ENCODE measurements at places on chromosomes 6 and 20.
A peak's percentile ranks its signal among the peaks of the same experiment; 100 is the strongest.

DNA sequence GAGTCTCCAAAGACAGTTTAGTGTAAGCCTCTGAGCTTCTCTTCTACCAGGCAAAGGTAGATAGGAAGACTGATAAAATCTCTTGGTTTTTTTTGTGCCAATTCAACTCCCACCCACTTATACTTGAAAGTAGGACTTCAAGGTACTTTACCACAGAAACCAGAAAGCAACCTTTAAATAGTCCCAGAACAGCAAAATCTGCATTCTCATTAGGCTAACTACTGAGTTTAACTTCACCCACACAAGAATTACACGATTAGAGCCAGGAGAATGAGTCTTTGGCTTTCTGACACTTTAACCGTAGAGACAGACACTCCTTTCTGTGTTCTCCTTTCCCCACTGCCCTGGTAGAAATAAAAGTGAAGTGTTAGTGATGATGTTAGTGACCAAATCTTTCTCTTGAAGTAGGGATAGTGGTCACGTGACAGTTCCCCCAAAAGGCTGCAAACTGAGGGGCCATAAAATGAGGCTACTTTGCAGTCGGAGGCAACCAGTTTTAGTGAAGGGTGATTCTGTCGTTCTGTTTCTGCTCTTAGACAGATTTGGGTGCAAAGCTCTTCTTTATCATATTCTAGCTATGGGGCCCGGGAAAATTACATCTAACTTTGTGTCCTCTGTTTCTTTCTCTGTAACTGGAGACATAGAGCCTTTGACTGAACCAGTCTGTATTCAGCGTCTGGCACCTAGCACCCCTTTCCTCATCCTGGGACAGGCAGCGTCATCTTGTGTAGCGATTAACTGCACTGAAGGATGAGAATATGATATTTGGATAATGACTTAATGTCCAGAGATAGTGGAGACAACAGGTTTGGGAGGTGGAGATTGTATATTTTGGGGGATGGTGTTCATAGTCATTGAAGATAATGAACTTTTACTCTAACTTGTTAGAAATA is 206.4 kb upstream of the CITED2 start:
- no peak for DNase-seq

DNA sequence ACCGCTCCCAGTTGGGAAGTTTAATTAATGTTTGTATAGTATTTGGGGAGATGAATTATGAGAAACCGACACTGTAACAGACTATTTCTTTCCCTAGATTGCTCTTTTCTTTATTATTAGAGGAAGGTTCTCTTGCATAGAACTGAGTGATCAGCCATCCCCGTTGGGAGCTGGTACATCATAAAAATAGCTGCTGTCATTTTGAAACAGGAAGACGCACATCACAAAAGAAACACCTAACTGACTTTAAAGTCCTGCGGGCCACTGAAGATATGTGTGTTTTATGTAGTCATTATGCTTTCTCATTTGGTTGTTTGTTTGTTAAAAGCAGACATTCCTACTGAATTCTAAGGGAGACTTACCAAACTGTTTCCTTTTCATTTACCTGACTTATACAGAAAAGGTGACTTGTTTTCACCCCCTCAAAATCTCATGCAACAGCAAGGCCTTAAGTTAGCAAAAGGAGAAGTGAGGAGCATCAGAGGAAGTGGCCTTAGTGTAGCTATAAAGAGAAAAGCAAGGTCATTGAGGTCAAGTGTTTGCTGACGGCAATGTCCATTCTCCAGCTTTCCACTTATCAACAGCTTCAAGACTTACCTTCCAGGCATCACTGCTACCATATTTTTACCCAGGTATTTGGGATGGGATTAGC is 91.0 kb downstream of the PKHD1 start:
- DNase-seq = no peak

DNA sequence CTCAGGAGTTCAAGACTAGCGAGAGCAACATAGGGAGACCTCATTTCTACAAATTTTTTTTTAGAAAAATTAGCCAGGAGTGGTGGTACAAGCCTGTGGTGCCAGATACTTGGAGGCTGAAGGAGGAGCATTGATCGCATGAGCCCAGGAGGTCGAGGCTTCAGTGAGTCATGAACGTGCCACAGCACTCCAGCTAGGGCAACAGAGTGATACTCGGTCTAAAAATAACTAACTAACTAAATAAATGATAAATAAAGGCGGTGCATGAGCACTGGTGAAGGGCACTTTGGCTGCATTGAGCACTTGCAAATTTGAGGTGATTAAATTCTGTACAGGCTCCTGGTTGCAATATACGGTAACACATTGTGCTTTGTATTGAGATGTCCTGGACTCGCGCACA is 13.5 kb downstream of the HLA-A start:
- no peak for DNase-seq

DNA sequence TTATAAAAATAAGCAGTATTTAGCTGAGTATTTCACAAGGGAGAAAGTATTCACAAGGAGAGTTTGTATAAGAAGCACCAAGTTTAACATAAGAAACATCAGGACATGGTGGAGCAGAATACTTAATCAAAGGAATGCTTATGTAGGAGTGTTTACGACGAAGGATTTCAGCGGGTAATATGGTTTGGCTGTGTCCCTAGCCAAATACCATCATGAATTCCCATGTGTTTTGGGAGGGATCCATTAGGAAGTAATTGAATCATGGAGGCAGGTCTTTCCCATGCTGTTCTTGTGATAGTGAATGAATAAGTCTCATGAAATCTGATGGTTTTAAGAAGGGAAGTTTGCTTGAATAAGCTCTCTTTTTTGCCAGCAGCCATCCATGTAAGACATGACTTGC is 1099.1 kb upstream of the ADGRB3 start:
- no peak for DNase-seq

DNA sequence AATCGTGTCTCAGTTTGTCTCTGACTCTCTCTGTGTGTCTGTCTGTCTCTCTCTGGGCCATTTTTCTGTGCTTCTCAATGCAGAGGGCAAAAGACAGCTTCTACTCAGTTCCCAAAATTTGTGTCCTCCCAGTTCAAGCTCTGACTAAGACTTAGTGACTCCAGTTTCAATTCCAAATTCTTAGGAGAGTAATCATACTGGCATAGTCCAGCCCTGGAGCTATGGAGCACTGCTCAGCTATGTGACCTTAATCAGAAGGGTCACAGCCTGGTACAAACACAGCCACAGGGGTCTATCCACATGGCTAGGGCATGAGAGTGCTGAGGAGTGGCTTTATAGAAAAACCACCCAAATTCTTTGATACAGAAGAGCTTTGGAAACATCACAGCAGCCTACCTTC is 91.9 kb downstream of the FOXF2 start:
- DNase-seq = no peak

GRCh38 chr6:146892613-146893401 is 294.0 kb downstream of the ADGB start:
- peak; percentile 58 for DNase-seq

DNA sequence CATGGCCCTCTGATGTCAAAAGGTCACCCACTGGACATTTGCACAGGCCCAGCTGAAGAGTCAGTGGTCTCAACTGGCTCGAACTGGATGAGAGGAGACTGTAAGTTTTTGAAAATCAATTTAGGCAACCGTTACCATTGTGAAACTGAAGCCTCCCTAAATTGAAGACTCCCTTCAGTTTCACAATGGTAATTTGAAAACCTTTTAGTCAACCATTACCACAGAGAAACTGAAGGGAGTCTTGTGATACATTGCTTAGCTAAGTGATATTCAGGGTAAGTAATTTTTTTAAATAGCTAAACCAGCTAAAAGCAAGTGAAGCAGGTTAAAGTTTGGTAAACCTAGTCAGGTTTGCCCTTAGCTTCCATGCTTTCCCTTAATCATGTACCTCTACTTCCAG is 197.3 kb upstream of the NT5E start:
- no peak for DNase-seq

DNA sequence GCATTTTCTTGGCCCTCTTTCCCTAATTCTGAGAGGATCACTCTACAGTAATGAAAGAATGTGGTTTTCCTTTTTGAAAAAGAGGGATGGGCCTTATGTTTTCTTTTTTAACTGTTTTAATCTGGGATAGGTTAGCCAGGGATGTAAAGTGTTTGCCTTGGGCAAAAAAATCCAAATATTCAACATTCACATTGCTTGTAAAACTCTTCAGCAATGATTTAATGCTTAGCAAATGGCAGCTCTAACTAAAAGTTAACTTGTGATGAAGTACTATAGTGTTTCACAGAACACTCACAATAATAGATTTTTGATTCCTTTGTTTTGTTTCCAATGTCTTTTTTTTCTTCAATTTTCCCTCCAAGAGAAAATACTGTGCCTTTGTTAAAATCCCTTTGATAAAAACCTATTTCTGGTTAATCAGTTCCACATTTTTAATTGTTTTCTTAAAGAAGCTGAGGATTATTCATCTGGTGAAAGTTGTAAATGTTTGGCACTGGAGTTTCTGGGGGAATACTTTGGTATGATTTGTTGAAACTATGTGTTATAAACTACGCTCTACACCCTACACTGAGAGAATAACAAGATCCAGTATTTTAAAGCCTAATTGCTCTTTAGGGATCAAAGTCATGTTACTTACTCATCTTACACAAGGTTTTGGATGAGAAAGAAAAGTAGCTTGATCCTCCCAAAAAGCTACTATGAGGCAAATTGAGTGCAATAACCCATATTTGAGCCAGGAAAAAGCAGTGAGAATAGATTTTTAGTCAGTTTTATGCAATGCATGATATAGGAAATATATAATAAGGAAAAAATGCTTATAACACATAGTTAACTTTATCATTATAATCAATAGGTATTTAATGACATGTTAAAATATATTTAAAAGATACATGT is 335.8 kb downstream of the EPHA7 start:
- no peak for DNase-seq

- no peak for DNase-seq
Measured at GRCh38 chr6:161029195-161029809, 37.7 kb downstream of the MAP3K4 start.

GRCh38 chr6:37699138-37699766 is 1.6 kb upstream of the MDGA1 start:
- no peak for DNase-seq

DNA sequence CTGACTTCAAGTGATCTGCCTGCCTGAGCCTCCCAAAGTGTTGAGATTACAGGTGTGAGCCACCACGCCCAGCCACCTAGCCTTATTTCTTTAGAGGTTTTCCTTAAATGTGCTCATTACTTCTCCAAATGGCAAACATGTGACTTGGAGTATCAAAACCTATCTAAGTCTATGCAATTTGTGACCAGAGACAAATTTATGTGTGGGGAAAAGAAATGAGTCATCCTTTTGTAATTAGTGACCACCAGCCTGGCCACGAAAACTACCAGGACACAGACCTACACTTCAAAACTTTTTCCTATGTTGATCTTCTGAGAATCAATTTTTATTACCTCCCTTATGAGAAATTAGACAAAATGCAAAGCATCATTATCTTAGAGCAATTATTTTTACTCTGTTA is 64.6 kb upstream of the OGFRL1 start:
- DNase-seq = no peak

DNA sequence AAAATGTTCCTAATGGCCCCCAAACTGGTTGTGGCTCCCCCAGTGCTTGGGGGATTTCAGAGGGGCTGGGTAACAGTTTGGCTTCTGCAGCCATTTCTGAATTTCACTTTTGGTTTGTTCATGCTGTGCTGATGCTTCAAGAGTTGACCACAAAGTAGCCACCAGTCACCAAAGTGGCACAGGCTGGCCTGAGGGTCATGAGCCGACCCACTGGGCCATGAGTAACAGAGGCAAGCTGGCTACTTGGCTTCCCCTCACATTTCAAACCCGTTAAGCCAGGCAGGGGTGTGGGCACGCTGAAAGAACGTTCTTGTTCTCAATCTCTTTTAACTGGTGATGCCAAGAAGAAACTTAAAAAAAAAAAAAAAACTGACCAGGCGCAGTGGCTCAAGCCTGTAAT is 15.1 kb upstream of the NXT1 start:
- DNase-seq = no peak

DNA sequence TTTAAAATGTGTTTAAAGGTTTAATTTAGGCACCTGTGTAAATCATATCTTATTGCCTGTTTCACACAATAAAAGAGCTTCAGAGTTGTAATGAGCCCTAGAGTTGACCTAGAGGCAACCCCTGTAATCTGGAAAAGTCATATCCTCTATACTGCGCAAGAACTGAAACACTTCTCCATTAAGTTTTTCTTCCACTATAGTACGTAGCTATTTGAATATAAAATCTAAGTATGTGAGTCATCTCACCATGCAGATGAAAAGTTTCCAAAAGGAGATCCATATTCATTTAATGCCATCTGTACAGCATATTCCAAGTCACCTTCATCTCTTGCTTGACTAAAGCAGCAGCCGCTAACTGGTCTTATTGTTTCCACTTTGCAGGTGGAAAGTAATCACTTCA is 26.0 kb upstream of the TAAR1 start:
- DNase-seq = no peak

DNA sequence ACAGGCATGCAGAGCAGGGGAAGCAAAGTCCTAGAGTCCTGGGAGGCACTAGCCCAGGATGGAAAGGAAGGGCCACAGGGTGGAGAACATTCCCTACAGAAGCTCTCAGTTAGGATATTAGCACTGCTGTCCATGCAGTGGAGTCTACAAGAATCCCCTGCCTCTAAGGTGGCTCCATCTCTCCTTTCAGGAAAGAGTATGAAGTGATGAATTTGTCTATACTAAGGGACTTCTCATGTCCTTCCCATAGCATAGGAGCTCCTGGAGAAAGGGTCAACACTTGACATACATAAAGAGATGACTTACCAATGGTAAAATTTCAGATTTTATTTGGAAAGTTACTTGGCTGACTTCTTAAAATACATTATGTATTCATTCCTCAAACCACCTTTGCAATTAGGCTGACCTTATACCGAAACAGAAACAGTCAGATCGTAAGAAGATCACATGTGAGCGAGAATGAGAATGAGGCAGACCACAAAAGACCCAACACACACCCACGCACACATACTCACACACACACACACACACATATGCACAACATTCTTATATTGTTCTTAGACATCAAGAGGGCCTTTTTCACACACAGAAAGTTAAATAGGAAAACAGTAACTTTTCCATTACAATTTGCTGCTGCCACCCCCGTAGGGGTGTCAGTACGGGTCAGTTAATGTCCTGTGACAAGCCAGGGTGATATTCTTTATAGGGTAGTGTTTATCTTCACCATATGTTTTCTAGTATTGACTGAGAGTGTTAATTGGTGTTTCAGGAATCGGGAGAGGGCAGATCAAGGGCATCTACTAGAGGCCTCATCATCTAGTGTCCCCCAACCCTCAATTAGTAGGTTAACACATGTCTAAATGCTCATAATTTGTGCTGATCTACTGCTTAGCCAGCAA is 159.4 kb downstream of the FAXC start:
- DNase-seq = no peak

- no peak for DNase-seq
Measured at GRCh38 chr6:157200611-157201010, 122.7 kb downstream of the TMEM242 start.

- no peak for DNase-seq
Measured at GRCh38 chr6:21074484-21074883, 519.1 kb upstream of the SOX4 start.

GRCh38 chr6:11236076-11236750 is 3.7 kb upstream of the NEDD9 start:
- DNase-seq = no peak

DNA sequence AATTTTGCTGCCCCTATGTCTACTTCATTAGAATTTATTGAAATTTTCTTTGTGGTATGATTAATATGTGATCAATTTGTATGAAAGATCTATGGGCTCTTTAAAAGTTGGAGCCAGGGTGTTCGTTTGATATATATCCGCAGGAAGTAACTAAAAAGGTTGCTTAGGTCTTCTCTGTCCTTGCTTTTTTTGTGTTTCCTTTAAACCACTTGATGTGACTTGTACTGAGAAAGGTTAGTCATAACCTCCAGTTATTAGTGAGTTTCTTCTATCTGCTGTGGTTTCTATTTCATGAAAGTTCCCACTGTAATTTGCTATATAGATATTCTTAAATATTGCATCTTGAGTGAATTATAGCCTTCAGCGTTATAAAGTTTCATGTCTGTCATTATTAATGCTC is 585.3 kb upstream of the ARID1B start:
- no peak for DNase-seq

Data from AML-193 (cell line).